Right ventricle myocardium inferior (tissue), 1 donor: ENCODE measurements at places on chromosomes 13 and 19. TPM values are rescaled to one million over a fixed set of nuclear protein-coding genes. Genes with fewer than 3 reads are reported as not detected.

The FFAR3 gene
- 0.14 TPM for total RNA-seq

The ZNF575 gene
- 1.8 TPM for total RNA-seq

The ONECUT3 gene
- total RNA-seq, result not detected

The LIM2 gene
- total RNA-seq, result not detected
